ENCODE measurements at places on chromosomes 1 and 21.

DNA sequence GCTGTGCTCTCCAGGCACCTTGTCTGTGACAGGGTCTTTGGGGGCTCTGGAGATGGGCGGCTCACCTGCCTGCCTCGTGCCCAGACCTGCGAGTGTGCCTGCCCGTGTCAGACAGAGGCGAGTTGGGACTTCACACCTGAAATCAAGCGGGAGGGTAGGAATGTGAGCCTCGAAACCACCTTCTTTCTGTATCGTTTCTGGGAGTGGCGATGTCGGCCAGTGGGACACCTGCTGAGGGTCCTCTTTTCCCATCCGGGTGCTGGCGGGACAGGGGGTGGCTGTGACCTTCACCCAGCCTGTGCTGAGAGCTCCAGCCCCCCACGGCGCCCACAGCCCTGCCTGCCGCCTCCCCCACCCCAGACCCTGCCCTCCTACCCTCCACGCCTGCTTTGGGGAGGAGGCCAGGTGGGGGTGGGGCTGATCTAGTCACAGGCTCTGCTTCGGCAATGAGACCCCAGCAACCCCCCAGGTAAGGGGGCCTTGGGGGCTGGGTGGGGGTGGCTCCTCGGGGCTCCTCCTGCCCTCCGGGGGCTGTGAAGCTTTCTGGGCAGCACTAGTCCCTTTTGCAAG is 15.6 kb upstream of the FAAP20 start:
- DNase-seq, result no peak

GRCh38 chr1:31127266-31127665 is 61.7 kb upstream of the PUM1 start:
- DNase-seq, result no peak

- no peak for DNase-seq
Observed at GRCh38 chr1:14973773-14974172, 179.8 kb upstream of the TMEM51 start.

DNA sequence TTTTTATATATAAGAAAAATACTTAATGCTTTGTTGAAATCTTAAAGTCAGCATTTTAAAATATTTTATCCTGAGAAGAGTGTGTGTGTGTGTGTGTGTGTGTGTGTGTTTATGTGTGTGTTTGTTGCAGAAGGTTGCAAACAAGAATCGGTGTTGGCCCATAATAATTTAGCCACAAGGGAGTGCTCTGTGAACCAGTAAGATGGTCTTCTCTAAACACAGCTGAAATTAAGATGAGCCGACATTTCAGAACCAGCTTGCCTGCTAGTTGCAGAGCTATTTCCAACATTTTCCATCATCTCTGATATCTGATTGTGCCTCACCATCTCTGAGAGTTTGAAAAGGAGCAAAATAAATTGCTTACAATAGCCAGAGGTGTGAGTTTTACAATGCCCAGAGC is 158.8 kb upstream of the SGIP1 start:
- no peak for DNase-seq

DNA sequence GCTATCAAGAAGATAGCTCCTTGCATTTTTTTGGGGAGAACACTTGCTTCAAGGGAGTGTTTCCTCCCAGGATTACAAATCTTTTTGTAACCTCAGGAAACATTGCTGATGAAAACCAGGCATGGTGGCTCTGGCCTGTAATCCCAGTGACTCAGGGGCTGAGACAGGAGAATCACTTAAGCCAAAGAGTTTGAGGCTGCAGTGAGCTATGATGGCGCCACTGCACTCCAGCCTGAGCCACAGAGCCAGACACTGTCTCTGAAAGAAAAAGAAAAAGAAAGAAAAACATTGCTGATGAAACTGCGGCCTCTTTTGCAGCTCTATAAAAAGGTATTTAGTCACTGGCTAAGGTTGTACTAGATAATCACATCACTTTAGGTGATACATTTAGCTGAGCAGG is 7.3 kb downstream of the RNU1-2 start:
- DNase-seq, result no peak

DNA sequence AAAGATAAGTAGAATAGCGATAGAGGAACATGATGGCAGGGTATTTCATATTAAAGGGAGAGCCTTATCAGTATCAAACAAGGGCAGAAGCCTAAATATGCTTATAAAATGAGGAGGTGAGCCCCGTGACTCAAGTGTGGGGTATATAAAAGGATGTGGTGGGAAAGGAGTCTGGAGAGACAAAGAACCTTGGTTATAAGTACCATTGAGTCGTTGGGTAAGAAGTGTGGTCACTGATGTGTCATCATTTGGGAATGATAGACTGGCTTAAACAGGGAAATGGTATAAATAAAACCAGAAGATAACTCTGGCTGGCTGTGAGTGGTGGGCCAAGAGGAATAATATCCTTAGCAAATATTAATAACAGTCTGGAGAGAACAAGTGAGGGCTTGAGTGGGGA is 10.9 kb upstream of the CD5L start:
- no peak for DNase-seq

GRCh38 chr1:23330846-23331245 is 13.2 kb downstream of the HNRNPR start:
- DNase-seq, result no peak

DNA sequence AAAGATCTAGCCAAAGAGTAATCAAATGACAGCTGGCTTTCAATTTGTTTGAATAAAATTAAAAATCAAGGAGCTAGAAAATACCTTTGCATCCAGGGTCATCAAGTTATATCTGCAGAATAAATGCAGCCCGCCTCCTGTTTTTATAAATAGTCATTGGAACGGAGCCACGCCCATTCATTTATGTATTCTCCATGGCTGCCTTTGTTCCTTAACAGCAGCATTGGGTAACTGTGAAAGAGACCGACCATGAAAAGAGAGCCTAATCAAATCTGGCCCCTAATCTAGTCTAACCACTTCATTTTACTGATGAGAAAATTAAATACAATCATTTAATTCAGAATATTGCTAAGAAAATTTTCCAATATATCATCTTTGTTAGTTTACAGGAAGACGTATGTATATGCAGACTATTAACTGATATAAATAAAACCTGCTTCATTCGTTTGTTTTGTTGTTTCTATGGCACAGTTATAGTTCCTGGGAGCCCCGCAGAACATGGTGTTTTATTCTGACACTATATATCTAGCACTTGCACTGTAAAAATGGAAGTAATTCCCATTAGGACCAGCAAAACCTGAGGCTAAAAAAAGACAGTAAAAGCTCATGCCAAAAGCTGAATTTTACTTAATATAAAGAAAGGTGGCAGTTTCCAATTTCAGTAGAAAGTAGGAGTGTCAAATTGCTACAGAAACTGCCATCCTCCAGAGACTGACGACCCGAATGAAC is 111.8 kb upstream of the PALMD start:
- DNase-seq, result no peak

DNA sequence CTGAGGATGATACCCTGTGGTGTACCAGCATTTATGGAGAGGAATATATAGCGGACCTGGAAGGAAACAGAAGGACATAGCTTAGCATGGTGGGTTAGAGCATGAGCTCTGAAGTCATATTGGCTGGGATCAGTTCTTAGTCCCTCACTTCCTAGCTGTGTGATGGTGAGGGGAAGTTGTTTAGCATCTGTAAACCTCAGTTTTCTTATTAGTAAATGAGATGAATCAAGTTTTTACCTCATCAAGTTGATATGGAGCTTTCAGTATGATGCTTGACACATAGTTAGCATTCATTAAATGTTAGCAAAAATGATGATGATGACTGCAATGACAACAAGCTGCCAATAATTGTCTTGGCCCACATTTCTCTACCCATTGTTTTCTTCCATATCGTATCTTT is 84.8 kb downstream of the NEK7 start:
- no peak for DNase-seq

DNA sequence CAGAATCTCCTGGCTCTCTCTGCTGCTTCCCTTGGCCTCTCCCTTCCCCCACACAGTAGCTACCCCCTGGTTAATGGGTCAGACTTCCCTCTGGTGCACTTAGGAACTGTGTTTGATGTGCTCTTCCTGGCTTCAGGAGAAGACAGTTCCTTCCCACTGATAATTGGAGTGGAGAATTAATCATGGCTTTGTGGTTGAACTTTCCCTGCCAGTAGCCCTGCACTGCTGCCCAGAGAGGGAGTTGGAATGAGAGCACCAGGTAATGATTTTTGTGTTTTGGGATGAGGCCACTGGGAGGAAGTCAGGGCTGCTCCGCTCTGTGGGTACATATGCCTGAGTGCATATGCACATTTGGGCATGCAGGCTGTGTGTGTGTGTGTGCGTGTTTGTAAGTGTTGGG is 39.7 kb upstream of the PADI2 start:
- no peak for DNase-seq

DNA sequence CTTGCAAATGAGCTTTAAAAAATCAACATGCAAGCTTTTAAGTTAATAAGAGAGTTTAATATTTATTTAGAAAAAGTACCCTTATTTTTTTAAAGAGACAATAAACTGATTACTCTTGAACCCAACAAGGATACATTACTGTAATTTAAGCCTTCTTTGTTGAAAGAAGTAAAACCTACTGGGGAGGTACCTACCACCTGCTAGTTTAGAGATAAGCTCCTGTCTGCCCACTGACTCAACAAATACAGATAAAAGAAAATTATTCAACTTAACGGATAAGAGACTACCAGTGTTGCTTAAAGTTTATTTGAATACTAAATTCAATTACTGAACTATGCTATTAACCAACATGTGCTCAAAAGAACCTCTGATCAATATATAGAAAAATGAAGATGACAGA is 23.1 kb downstream of the USP24 start:
- DNase-seq, result no peak

- DNase-seq, result no peak
Observed at GRCh38 chr1:96979304-96980268, 258.0 kb downstream of the PTBP2 start.

DNA sequence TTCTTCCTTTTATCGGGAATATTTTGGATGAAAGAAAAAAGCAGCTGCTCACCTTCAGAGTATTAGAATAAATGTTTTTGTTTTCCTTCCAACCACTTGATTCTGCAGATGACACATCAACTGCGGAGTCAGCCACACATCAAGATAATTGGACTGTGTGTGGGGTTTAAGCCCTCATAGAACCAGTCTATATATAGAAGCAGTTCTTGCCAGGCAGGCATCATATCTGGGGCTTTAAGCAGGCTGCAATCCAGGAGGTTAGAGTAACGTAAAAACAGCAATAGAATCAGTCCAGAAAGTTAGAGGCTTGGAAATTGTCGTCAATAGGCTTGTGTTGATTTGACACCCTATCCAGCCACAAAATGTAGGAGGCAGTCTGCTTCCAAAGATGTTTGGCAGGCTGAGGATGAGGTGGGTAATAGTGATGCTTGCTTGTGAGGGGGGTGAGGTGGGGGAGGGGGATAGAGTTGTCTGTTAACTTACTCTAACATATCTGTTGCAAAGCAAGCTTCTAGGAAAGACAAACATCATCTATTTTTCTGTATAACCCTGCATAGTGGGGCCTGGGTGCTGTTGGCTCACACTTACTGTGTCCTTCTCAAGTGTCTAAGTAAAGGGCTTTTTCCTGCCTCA is 64.8 kb downstream of the PEX14 start:
- DNase-seq, result no peak

DNA sequence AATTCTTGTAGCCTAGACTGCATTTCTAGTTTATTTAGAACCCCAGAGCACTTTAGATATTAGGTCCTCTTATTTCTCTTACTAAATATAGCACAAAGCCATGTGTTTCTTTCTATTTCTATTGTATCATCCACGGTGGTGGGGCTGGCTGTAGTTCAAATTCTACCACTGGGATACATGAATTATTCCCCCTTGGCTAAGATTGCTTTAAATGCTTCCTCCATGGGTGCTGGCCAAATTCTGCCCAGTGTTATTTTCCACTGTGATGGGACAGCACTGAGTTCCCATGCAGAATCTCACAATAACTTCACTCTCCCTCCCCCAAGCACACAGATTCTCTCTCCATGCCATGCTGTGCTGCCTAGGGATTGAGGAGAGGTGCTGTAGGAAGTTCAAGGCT is 41.5 kb upstream of the GBP6 start:
- DNase-seq, result no peak

DNA sequence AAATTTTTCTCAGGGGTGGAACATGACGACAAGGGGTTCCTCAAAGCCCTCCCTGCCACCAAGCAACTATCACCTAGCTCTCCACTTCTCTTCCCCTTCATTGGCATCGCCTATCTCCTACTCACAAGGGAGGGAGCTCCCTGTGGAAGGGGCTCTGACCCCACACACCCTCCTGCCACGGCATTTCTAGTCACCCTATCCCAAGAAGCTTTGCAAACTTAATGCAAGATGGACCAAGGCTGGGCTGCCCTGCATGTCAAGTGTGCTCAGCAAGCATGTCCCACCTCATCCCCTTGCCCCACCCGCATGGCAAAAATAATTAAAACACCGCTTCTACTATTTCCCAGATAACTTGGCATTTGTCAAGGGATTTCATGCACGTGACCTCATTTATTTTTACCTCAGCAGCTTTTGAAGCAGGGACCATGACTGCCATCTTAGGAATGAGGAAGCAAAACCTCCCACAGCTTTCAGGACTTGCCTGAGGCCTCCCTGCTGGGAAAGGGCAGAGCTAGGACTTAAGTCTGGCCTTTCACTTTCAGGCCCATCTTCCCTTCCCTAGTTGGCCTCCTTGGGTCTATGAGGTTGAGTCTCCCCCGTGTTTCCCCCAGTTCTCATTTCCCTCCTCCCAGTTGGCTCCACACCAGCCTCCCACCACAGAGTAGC is 161.3 kb downstream of the TSEN15 start:
- DNase-seq, result peak; percentile 25

- DNase-seq, result no peak
Observed at GRCh38 chr1:39164256-39164655, 40.2 kb upstream of the MACF1 start.

GRCh38 chr1:206662396-206663092 is 22.2 kb upstream of the MAPKAPK2 start:
- DNase-seq, result no peak

DNA sequence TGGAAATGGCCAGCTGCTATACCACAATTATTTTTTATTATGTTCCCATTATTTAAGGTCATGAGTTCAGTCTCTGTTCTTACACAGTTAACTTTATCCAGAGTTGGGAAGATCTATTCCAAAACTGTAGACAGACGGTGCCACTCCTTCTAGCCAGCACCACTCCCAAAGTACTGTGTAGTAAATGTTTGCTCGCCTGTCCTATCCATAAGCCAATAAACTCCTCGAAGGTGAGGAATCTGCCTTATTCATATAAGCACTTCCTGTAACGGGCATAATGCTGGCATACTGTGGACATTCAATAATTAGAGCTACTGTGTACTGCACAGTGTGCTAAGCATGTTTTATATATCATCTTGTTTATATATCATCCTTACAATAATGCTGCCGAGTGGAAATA is 26.1 kb upstream of the STMN1 start:
- DNase-seq, result no peak
